T-cell (primary cell): ENCODE measurements at places on chromosomes 1 and 21. TPM values are rescaled to one million over a fixed set of nuclear protein-coding genes. Genes with fewer than 3 reads are reported as not detected.

GRCh38 chr21:45162115-45162514, 87.7 kb downstream of the ADARB1 start:
- no peak overlapping the region for H3K27ac ChIP-seq
- no peaks in the 10 kb centered on the region for H3K4me1 ChIP-seq
- no peak overlapping the region for H3K4me3 ChIP-seq
- peaks cover 8% of the 10 kb centered on the region for H3K36me3 ChIP-seq
- no peaks in the 10 kb centered on the region for H3K27me3 ChIP-seq

DNA sequence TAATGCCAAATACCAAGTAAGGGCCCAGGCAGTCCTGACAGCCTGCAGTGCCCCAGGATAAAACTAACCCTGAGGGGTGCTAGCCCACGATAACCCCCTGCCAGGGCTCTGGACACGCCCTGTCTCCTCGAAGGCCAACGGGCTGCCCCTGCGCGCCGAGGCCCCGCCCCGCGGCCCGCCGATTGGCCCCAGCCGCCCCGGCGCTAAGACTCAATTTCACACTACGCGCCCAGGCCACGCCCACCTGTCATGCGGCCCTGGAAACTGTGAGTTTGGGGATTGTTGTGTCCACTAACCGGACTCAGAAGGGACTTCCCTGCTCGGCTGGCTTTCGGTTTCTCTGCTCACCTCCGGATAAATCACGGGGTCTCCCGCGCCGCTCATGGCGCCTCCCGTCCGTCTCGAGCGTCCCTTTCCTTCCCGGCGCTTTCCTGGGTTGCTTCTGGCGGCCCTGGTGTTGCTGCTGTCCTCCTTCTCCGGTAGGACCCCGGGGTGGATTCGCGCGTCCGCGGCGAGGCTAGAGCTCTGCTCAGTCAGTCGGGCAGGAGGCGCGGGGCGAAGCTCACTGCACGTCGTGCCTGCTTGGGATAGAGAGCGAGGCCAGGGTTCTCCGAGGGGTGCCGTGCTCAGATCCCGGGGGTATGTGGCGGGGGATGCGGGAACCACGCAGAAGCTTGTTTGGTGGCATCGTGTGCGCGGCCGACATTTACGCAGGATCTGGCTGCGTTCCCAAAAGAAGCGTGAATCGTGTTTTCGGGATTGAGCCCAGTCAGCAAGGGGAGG, at the start of gene CR1L:
TSS of gene CR1L (plus strand) at position 282 of the 783 bp plus-strand sequence. CDS start at position 383, 101 bp downstream.
- no peaks in the 10 kb centered on the region for H3K4me1 ChIP-seq
- DNase-seq, result peak; percentile 70

- peak within 1 kb of the TSS; percentile 71 for H3K27ac ChIP-seq
- H3K36me3 ChIP-seq, result peaks cover 10% of the 10 kb centered on the region
- H3K4me1 ChIP-seq, result peaks cover 15% of the 10 kb centered on the region
- DNase-seq, result peak; percentile 74
- H3K27me3 ChIP-seq, result no peaks in the 10 kb centered on the region
These were observed at the start of gene STMN1 for GRCh38 chr1:25905680-25906643. Gene STMN1, minus strand, starts transcription at chr1:25906419. Its CDS starts 1,743 bp downstream, at chr1:25904676.

- H3K27ac ChIP-seq, result no peak overlapping the region
- no peaks in the 10 kb centered on the region for H3K36me3 ChIP-seq
- H3K27me3 ChIP-seq, result no peaks in the 10 kb centered on the region
- no peak overlapping the region for H3K4me3 ChIP-seq
- H3K4me1 ChIP-seq, result no peaks in the 10 kb centered on the region
These were observed 52.0 kb upstream of the PDC start for GRCh38 chr1:186512698-186513457.

DNA sequence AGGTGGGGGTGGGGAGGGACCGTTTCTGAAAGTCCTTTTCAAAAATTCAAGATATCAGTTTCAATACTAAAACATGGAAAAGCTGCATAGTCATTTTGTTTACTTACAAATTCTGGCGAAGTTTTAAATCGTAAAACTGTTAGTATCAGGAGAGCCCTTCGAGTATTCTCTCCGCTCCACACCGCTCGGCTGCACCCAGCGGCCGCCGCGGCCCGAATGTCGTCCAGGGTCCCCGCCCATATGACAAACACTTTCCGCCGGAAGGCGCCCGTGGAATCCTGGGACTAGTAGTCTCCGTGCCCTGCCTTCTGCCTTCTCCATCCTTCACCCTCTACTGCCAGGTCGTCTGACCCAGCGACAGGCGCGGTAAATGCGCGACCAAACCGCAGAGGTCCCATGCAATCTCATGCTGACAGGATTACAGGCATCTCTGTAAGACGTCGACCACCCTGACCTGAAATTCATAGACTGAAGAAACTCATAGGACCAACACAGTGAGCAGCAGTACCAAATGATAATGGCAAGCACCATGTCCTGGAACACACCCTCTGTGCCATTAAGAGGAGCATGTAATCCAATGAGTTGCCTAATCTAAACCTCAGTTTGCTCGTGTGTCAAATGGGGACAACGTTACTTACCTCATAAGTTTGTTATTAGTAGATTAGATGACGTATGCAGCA, at the start of gene TOR1AIP2:
TSS of gene TOR1AIP2 (minus strand) at position 218 of the 680 bp plus-strand sequence. CDS start 25,138 bp downstream, outside the sequence.
- peaks cover 10% of the 10 kb centered on the region for H3K4me1 ChIP-seq
- DNase-seq, result peak; percentile 88
- H3K27ac ChIP-seq, result peak within 1 kb of the TSS; percentile 54
- H3K4me3 ChIP-seq, result peak within 1 kb of the TSS; percentile 81
- no peaks in the 10 kb centered on the region for H3K36me3 ChIP-seq

DNA sequence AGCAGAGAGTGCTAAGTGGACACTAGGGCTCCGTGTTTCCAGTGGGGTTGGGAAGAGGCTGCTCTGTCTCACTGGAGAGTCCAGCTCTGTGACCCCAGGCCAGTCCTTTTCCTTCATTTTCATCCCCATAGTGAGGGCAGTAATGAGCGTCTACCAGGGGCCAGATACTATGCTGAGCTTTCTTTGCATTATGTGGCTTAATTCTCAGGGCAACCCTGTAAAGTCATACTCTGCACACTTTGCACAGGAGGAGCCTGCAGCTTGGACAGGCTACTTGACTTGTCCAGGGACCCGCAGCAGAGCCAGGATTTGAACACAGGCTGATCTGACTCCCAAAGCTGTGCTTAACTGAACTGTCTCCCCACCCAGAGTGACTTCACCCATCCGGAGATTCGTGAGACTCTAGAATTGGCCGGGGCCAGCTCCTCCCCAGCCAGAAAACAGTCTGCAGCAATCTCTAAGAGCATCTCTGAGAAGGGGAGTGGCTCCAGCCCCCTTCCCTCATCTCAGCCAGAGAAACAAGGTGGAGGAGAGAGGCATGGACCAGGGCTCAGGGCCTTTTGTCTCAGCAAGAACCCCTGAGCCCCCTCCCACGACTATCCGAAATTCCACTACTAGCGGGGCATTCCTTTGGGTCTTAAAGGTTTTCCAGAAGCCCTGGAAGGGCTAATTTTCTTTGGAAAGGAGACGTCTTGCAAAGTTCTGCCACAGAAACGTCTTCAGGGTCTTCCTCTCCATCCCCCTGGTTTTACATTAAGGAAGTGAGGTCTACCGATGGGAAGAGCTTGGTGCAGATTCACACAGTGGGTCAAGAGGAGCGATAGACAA, 866 bp upstream of the FNDC5 start:
- H3K4me3 ChIP-seq, result no peak overlapping the region
- H3K4me1 ChIP-seq, result no peaks in the 10 kb centered on the region
- DNase-seq, result no peak
- H3K27me3 ChIP-seq, result peaks cover 3% of the 10 kb centered on the region
- no peaks in the 10 kb centered on the region for H3K36me3 ChIP-seq

DNA sequence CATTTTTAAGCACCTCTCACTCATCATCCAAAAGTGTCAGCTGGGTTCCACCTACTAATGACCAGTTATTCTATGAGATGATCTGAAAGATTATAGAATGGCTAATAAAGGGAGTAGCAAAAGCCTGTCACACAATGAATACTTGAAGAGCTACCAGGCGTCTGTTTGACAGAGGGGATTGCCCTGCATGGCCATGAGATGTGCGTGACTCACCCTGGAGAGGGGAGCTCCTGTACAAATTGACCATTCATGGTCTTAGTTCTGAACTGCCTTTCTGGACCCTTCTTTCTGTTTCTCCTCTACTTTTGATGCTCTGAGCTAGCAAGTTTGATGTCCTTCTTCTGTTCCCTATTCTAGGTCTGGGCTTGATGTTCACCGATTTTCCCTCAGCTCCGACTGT, 85.2 kb upstream of the ABCD3 start:
- H3K27me3 ChIP-seq, result peaks cover 10% of the 10 kb centered on the region
- H3K4me1 ChIP-seq, result no peaks in the 10 kb centered on the region
- no peak overlapping the region for H3K4me3 ChIP-seq
- no peak for DNase-seq

DNA sequence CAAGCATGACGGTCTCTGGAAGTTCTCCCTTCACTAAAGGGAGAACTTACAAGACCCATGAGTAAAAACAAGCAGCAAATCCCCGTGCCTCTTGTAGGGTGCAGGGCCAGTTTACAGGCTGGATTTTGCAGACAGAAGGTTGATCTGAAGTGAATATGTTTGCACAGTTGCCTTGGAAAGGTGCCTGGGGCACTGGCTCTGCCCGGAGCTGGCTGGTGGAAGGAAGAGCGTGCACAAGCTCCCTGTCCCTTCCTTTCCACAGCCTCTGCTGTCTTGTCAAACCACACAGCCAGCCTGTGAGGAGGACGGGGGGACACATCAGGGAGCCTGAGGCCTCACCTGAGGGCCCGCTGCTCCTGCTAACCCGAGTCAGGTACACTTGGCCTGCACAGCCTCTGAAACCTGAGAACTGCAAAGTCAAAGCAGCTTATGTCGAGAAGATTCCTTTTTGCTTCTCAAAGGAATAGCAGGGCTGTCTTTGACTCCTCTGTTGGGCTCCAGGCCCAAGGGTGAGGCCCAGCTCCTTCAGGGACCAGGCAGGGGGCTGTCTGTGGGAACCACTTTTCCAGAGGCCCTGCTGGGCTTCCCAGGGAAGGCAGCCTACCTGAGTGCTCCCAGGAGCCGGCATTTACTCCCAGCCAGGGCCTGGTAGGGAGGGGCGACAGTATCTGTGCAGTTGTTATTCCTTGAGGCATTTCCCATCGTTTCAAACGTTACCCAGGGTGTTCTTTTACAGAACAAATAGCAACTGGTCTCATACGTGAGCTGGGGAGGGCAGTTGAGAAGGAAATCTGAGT, 251.5 kb downstream of the SIPA1L2 start:
- no peak overlapping the region for H3K4me3 ChIP-seq
- DNase-seq, result no peak
- no peaks in the 10 kb centered on the region for H3K4me1 ChIP-seq
- no peaks in the 10 kb centered on the region for H3K36me3 ChIP-seq
- H3K27me3 ChIP-seq, result no peaks in the 10 kb centered on the region

GRCh38 chr1:202811296-202812175, 782 bp downstream of the PCAT6 start:
- DNase-seq, result peak; percentile 1
- H3K36me3 ChIP-seq, result no peaks in the 10 kb centered on the region
- no peak overlapping the region for H3K27ac ChIP-seq
- peaks cover 15% of the 10 kb centered on the region for H3K4me1 ChIP-seq

DNA sequence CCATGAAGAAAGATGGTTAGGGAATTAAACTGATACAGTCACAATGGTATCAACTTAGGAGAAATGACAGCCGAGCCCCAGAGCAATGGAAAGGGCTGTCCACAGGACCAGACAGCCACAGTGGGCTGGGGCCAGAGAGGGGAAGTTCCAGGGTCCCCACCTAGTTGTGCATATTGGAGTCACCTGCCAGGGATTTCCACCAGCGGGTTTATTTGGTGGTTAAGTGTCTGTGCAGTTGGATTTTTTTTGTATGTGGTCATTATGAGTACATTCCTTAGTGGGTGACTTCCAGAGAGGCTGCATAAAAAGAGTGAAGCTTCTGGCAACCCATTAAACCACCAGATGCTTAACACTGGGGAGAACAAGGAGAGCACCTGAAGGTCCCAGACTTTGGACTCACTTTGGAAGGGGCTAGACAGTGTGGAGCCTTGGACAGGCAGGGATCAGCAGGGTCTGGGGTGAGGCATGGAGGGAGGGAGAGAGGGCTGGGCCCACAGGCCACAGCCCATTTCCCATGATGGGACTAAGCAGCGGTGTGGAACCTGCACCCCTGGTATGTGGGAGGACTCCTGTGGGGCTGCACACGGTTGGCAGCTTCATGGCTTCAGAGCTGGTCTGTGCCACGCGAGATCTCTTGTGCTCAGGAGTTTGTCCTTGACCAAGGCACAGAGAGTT, 7.8 kb upstream of the PTTG1IP start:
- peak overlapping the region; percentile 22 for H3K27ac ChIP-seq
- H3K4me1 ChIP-seq, result peaks cover 19% of the 10 kb centered on the region
- no peak overlapping the region for H3K4me3 ChIP-seq
- DNase-seq, result no peak
- no peaks in the 10 kb centered on the region for H3K36me3 ChIP-seq

DNA sequence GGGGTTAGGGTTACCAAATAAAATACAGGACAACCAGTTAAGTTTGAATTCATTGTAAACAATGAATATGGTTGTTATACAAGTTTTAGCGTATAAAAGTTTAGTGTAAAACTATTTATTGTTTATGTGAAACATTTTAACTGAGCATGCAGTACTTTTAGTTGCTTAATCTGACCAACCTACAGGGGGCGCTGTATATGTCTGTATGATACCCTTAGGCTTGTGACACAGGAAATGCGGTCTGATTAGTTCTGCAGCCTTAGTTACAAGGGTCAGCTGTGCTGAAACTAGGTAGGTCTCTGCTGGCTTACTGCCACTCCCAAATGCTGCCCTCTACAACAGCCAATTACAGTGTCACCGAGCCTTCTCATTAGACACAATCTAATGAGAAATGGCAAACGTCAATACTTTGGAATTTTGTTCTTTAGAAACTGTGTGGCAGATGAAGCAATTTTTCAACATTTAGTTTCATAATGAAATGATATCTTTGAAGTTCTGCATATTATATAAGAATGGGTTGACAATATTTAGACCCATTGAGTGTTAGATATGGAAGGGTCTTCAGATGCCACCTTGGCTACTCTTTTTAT, 56.2 kb downstream of the NTNG1 start:
- no peaks in the 10 kb centered on the region for H3K4me1 ChIP-seq
- DNase-seq, result no peak
- no peaks in the 10 kb centered on the region for H3K36me3 ChIP-seq
- no peaks in the 10 kb centered on the region for H3K27me3 ChIP-seq
- no peak overlapping the region for H3K27ac ChIP-seq

Gene KIF26B
- not detected for total RNA-seq

Gene CHODL
- total RNA-seq, result not detected

Gene B3GALT5
- 0.06 TPM for total RNA-seq

Gene INSRR
- 0.07 TPM for total RNA-seq

Gene C1orf174
- 33.4 TPM for total RNA-seq

Gene MRPS6
- total RNA-seq, result 98.1 TPM

Gene CFH
- 6.0 TPM for total RNA-seq
